ENCODE measurements at places on chromosomes 3 and 15. TPM values are rescaled to one million over a fixed set of nuclear protein-coding genes. Genes with fewer than 3 reads are reported as not detected.

Gene SLC12A1
- total RNA-seq: not detected

Gene MNS1
- 3.8 TPM for total RNA-seq

DNA sequence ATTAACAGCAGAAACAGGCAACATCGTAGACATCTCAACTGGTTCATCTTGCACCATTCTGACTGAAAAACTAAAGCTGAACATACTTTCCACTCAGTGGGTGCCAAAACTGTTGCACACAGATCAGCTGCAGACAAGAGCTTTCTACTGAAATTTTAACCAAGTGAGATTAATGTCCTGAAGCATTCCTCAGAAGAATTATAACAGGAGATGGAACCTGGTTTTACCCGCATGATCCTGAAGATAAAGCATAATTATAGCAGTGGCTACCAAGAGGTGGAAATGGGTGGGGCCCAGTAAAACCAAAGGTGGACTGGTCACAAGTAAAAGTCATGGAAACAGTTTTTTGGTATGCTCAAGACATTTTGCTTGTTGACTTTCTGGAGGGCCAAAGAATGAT, 858.8 kb downstream of the FHIT start:
- no peak overlapping the region for H3K4me3 ChIP-seq
- no peak overlapping the region for H3K27ac ChIP-seq
- H3K4me1 ChIP-seq: no peaks in the 10 kb centered on the region
- DNase-seq: no peak

- no peak for DNase-seq
- no peak overlapping the region for H3K27ac ChIP-seq
- no peaks in the 10 kb centered on the region for H3K36me3 ChIP-seq
- no peak overlapping the region for H3K4me3 ChIP-seq
- H3K4me1 ChIP-seq: peaks cover 13% of the 10 kb centered on the region
Measured at GRCh38 chr15:64051407-64052259, 5.3 kb upstream of the DAPK2 start.

DNA sequence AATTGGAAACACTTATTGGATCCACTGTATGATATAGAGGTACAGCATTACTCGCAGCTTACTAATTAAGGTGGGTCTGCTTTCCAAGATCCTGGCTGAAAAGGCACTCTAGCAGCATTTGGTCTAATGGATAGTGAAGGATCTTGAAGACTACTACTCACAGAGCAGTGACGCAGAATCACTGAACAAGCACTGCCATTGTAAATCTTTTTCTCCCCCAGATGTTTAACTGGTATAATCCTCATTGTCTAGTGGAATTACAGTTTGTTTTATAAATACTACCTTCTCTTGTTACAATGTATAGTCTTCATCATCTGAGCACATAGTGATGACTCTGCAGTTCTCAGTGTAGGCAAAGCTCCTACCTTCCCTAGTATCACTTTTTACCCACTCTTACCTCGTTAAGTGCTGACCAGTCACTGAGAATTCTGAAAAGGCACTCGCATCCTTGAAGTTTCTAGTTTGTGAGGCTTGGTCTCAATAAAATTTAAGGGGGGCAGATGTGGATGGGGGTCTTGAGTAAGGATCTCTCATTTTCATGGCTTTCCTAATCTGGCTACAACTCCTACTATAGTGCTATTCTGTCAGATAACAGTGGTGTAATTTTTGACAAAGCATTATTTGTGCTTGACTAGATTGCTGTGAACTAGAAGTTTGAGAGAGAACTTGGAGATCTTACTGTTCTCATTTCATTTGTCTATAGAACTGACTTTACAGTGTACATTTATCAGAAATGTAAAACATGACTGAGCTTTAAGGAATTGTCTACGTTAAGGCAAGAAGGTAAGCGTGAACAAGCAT, 23.2 kb downstream of the MAPK6 start:
- H3K27ac ChIP-seq: no peak overlapping the region
- H3K4me3 ChIP-seq: no peak overlapping the region
- no peaks in the 10 kb centered on the region for H3K27me3 ChIP-seq
- peaks cover 40% of the 10 kb centered on the region for H3K4me1 ChIP-seq

- no peaks in the 10 kb centered on the region for H3K27me3 ChIP-seq
- H3K36me3 ChIP-seq: no peaks in the 10 kb centered on the region
- DNase-seq: no peak
- no peak overlapping the region for H3K27ac ChIP-seq
- no peak overlapping the region for H3K4me3 ChIP-seq
- no peaks in the 10 kb centered on the region for H3K4me1 ChIP-seq
Measured at GRCh38 chr3:89368846-89369245, 261.4 kb downstream of the EPHA3 start.

Gene PLCL2
- 3.0 TPM for total RNA-seq

- no peak overlapping the region for H3K4me3 ChIP-seq
- no peaks in the 10 kb centered on the region for H3K27me3 ChIP-seq
- H3K27ac ChIP-seq: no peak overlapping the region
- no peak for DNase-seq
- no peaks in the 10 kb centered on the region for H3K4me1 ChIP-seq
Measured at GRCh38 chr3:53085476-53085875, 39.6 kb upstream of the SFMBT1 start.

GRCh38 chr15:101194546-101195125, 57.2 kb downstream of the CHSY1 start:
- no peak overlapping the region for H3K27ac ChIP-seq
- H3K4me1 ChIP-seq: peaks cover 52% of the 10 kb centered on the region
- DNase-seq: no peak
- H3K36me3 ChIP-seq: no peaks in the 10 kb centered on the region

Gene CLDN16
- total RNA-seq: not detected

DNA sequence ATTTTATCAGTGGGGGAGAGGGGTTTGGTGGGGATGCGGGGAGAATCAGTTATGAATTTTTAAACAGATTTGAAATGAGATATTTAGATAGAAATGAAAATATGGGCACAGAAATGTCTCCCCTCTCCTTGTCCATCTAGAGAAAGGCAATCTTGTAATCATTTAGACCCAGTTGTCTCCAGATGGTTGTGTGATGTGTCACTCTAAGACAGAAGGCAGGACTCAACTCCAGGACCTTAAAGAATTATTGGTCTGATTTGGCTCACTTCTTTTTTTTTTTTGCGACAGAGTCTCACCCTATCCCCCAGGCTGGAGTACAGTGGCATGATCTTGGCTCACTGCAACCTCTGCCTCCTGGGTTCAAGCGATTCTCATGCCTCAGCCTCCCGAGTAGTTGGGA, 77.2 kb downstream of the EOMES start:
- DNase-seq: no peak
- no peaks in the 10 kb centered on the region for H3K4me1 ChIP-seq
- H3K27ac ChIP-seq: no peak overlapping the region
- H3K27me3 ChIP-seq: no peaks in the 10 kb centered on the region

Gene IGSF11
- total RNA-seq: 0.33 TPM

DNA sequence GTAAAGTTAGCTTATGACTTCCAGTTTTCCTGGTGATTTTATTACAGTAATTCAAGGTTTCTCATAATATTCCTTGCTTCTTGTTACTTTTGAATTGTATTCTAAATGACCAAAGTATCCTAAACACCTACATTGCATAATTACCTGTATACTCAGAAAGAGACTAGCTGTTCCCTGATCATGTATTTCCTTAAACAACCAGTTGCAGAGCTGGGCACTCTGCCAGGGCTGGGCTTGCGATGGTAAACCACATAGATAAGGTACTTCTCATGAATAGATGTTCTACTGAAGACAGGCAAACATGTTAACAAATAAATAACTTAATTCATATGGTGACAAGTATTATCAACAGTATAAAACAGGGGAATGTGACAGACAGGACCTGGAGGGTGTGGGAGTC, 142.3 kb upstream of the WNT5A start:
- no peaks in the 10 kb centered on the region for H3K4me1 ChIP-seq
- H3K4me3 ChIP-seq: no peak overlapping the region
- H3K27me3 ChIP-seq: no peaks in the 10 kb centered on the region
- no peaks in the 10 kb centered on the region for H3K36me3 ChIP-seq
- no peak for DNase-seq
- no peak overlapping the region for H3K27ac ChIP-seq

Gene CAND2
- total RNA-seq: 0.13 TPM

Gene CLDN18
- 0.08 TPM for total RNA-seq

DNA sequence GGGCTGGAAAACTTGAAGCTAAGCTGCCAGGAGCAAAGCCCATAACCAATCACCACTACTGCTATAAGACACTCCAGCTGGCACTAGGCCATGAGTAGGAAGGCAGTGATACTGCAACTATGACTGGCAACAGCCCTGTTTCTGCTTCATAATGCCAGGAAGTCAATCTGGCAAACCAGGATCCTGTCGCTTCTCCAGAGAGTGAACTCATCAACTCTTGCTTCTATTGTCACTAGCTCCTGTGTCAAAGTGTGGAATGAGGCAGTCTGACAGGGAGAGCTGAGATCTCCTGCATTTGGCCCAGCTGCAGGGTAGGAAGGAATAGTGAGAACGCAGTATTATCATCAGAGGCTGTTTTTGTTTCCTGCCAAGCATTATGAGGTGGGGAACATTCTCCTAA, 105.3 kb downstream of the CTNNB1 start:
- H3K27me3 ChIP-seq: no peaks in the 10 kb centered on the region
- no peak overlapping the region for H3K4me3 ChIP-seq
- H3K36me3 ChIP-seq: no peaks in the 10 kb centered on the region
- no peaks in the 10 kb centered on the region for H3K4me1 ChIP-seq
- no peak for DNase-seq

GRCh38 chr3:5190147-5190791, 2.8 kb downstream of the EDEM1 start:
- no peak overlapping the region for H3K4me3 ChIP-seq
- H3K4me1 ChIP-seq: peaks cover 26% of the 10 kb centered on the region
- no peak for DNase-seq

Gene ABCC5
- total RNA-seq: 35.1 TPM

DNA sequence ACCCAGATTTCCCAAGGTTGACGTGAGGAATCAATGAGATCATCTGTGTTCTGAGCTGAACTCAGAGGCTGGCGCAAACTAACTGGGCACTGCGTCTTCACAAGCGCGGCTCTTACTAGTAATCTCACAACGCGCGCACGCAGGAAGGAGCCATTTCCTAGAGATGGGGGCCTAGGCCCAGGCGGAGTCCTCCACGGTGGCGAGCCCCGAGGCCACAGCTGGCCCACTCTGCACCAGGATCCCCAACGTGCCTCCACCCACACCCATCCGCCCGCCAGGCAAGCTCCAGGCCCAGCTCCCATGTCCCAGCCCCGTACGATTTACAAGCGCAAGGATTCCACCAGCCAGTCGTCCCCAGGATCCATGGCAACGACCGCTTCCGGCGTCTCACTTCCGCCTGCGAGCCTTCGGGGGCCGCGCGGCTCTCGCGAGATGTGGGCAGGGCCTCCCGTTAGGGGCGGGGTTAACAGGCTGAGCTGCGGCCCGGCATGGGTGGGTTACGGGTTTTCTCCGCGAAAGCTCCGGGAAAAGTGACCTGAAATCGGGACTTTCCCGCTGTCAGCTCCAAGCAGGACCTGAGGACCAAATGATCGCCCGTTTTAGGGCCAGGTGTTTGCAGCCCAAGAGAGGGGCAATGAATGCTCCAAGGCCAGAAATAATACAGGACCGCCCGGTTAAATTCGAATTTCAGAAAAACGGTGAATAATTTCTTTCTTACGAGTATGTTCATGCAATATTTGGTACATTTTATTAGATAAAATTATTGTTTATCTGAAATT, at the start of gene WDR73:
WDR73 (minus strand) TSS at position 374 of the 779 bp plus-strand sequence; CDS start at position 365, 9 bp downstream.
- peak within 1 kb of the TSS; percentile 96 for H3K27ac ChIP-seq
- peaks cover 19% of the 10 kb centered on the region for H3K4me1 ChIP-seq
- H3K4me3 ChIP-seq: peak within 1 kb of the TSS; percentile 92
- H3K27me3 ChIP-seq: no peaks in the 10 kb centered on the region
- H3K36me3 ChIP-seq: no peaks in the 10 kb centered on the region
- DNase-seq: peak; percentile 57

DNA sequence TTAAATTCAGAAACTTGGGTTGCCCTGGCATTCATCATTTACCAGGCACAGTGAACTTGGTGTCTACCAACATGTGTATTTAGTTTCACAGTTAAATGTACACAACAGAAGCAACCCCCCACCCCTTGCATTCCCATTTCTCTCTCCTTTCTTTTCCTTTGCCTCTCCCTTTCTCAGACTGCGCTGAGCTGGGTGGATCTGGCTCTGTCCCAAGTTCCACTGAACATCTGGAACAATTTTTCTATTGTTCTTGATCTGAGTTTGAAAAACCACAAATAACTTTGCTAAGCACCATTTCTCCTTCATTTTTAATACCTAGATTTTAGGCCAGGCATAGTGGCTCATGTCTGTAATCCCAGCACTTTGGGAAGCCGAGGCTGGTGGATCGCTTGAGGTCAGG, 242.2 kb downstream of the ABHD5 start:
- H3K27ac ChIP-seq: no peak overlapping the region
- no peaks in the 10 kb centered on the region for H3K27me3 ChIP-seq
- no peak for DNase-seq
- H3K4me1 ChIP-seq: no peaks in the 10 kb centered on the region
- H3K4me3 ChIP-seq: no peak overlapping the region
- H3K36me3 ChIP-seq: no peaks in the 10 kb centered on the region

Gene GPR149
- not detected for total RNA-seq

Gene MFGE8
- total RNA-seq: 1,799 TPM

Gene CPNE4
- total RNA-seq: not detected
